ENCODE measurements at places on chromosomes 3 and 15. TPM values are rescaled to one million over a fixed set of nuclear protein-coding genes. Genes with fewer than 3 reads are reported as not detected.

Gene DET1
- polyA plus RNA-seq = 5.2 TPM

Gene COL6A5
- not detected for polyA plus RNA-seq

Gene TUSC7
- polyA plus RNA-seq = not detected

Gene CAMP
- not detected for polyA plus RNA-seq

Gene THSD4
- polyA plus RNA-seq = 15.8 TPM

Gene SLC12A1
- polyA plus RNA-seq = not detected

Gene ZPLD1
- 0.05 TPM for polyA plus RNA-seq

Gene P2RY1
- polyA plus RNA-seq = 0.20 TPM

Gene GAP43
- not detected for polyA plus RNA-seq

Gene NAA80
- polyA plus RNA-seq = 5.3 TPM

Gene IGF2BP2
- polyA plus RNA-seq = 6.1 TPM

Gene LRRC49
- polyA plus RNA-seq = 11.4 TPM

Gene SNTN
- polyA plus RNA-seq = not detected

Gene CCDC33
- 9.2 TPM for polyA plus RNA-seq

Gene ERC2
- not detected for polyA plus RNA-seq

Gene RASL12
- 0.18 TPM for polyA plus RNA-seq

Gene OIP5
- polyA plus RNA-seq = 21.7 TPM

Gene PDZRN3
- not detected for polyA plus RNA-seq

Gene CYP11A1
- polyA plus RNA-seq = not detected

Gene RTF1
- 22.8 TPM for polyA plus RNA-seq

Gene GOLGA6C
- not detected for polyA plus RNA-seq

Gene APH1B
- polyA plus RNA-seq = 16.4 TPM

Gene C3orf70
- polyA plus RNA-seq = not detected

Gene SLC7A14
- polyA plus RNA-seq = not detected

Gene GREM1
- 3.4 TPM for polyA plus RNA-seq

Gene PIGZ
- 1.9 TPM for polyA plus RNA-seq

Gene PLCL2
- 2.1 TPM for polyA plus RNA-seq

Gene HIGD2B
- polyA plus RNA-seq = not detected

Measured in A549 (cell line).